ENCODE measurements at places on chromosomes 16 and 17.

DNA sequence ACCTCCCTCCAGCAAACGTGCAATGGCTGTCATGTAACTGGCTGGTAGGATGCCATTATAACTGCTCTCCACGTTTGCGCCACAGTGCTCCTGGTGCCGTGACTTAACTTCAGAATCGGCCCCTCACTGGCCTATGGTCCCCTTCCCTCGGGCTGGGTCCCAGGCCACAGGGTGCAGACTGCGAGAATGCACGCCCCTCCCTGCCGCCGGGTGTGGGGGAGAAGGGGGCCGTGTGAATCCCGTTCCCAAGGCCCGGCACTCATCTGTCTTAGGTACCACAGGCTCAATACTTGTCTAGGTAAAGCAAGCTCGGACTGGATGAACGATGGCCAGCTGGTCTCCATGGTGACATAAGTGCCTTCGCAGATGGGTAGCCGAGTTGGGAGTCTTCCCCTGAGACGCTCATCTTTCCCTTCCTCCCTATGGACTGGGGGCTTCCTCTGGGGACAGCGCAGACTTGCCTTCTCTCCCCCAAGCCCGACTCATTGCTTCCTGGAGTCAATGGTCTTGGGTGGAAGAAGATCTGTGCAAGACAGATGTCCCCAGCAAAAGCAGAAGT, 37.8 kb downstream of the TIMM22 start:
- DNase-seq: no peak

DNA sequence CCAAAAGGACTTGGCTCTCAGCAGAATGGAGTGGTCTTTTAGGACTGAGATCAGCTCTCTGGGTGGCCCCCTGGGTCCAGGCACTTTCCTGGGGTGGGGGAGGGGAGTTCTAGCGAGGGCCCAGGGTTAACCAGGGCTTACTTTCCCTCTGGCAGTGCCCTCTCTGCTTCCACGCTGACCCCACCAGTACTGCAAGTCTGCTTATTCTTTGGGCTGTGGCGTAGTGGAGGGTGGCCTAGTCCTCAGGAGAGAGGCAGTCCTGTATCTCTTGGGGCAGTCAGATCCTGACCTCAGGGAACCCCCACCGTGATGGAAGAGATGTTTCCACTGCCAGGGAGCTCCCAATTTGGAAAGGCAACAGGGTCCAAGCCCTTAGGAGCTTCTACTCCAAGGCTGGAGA, 79.4 kb downstream of the CCDC182 start:
- no peak for DNase-seq

DNA sequence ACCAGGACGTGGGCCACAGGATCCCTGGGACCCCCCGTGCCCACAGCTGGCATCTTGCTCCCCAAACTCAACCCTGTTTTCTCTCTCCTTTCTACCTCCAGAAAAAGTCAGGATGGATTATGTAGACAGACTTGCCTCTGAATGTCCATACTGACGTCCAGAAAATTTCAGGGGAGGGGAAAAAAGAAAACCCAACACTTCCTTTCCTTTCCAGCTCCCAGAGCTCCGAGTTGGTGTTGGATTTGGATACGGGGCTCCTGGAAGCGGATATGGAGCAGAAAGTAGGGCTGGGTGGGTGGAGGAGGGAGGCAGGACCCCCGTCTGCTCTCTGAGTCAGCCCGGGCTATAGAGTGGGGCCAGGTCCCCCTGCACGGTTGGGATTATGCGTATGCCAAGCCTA, 70.2 kb downstream of the MRM3 start:
- no peak for DNase-seq

- no peak for DNase-seq
These were observed 11.1 kb downstream of the NKD1 start for GRCh38 chr16:50559342-50559741.

GRCh38 chr17:65277576-65277975, 140.4 kb downstream of the RGS9 start:
- DNase-seq: no peak

GRCh38 chr17:31394544-31394943, 3.1 kb downstream of the RAB11FIP4 start:
- DNase-seq: no peak

GRCh38 chr17:78228176-78228575, 3.3 kb upstream of the TMEM235 start:
- no peak for DNase-seq

GRCh38 chr16:86126891-86127290, 227.9 kb downstream of the IRF8 start:
- no peak for DNase-seq

- DNase-seq: no peak
These were observed 326.9 kb downstream of the SLC39A11 start for GRCh38 chr17:72765368-72766153.

- no peak for DNase-seq
These were observed 24.4 kb downstream of the LASP1 start for GRCh38 chr17:38894276-38894675.

DNA sequence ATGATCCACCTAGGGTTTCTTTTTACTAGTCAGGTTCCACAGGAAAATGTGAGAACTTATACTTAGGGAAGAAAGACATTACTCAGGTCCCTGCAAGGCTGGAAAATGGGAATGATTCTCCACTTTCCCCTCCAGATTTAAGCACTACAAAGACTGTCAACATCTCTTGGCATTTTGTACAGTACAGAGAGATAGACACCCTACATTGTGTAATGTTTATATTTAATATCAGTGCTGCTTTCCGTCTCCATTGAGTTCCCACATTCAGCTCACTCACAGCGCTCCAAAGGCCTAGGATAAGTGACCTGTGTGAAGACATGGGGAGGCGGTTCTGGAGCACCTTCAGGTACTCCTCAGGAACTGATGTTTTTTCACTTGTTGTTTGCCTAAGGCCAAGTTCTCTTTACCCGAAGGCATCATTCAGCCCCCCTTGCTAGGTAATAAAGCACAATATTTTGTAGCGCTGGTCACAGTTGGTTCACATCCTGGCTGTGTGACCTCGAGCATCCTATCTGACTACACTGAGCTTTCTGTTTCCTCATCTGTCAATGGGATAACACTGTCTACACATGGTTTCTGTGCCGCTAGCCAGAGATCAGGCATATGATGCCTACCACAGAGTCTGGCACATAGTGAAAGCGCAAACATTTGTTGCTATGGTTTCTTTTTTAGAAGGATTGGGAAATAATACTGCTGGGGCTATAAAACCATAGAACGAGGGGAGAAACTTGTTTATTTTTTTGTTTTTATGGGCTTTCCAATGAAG, 226.6 kb downstream of the ZFHX3 start:
- DNase-seq: no peak

DNA sequence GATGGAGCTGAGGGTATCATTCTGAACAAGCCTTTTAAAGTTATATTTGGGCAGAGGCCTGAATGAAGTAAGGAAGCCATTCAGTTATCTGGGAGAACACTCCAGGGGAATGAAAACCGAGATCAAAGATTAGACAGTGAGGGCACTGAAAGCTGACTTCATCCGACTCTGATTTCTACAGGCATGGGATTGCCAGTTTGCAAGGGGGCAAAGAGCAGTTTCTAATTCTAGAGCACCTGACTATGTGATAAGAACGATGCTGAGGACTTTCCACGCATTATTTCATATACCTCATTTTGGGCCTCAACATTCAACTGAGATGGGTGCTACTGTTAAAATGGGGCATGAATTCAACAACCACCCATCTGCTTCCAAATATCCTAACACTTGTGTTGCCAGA, 135.7 kb downstream of the CDK5R1 start:
- no peak for DNase-seq

DNA sequence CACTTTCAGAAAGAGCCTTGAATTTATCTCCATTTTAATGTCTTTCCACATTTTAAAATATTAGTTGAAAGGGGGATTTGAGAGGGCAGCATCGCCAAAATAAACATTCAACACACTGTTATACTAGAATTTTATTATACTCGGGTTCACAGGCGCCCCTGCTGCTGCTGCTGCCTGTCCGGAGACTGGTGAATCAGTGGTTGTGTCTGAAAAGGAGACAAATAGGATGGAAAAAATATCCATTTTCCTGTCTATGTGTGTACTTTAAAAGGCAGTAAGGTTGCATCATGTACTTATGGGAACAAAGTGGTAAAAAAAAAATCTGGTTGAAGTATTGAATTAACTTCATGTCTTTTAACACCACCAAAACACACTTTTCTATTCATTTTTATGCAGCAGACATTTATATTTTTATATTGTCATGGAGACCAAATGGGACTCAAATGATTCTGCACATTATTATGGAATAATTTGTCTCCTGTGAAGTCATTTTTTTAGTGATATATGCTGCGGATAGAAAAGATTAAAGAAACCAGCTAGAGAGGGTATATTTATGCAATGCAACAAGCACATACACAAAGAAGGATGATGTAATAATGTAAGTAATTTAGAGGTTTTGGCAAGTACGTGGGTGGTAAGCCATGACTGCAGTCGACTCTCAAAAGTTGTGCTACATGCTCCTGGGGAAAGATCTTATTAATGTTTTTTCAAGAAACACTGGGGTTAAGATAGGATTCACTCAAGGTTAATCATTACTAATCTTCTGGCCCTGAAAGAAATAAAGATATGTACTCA, 759.0 kb upstream of the SOX9 start:
- DNase-seq: no peak

GRCh38 chr17:70563281-70563820, 394.0 kb downstream of the KCNJ2 start:
- no peak for DNase-seq
